ENCODE measurements at places on chromosomes 4 and X. TPM values are rescaled to one million over a fixed set of nuclear protein-coding genes. Genes with fewer than 3 reads are reported as not detected.

TEX13C gene
- polyA plus RNA-seq: not detected

NCAPG gene
- 19.8 TPM for polyA plus RNA-seq

HMGN5 gene
- 28.9 TPM for polyA plus RNA-seq

EXOSC9 gene
- polyA plus RNA-seq: 62.2 TPM

SPANXN4 gene
- polyA plus RNA-seq: not detected

VEGFD gene
- polyA plus RNA-seq: 54.5 TPM

GRPEL1 gene
- 28.1 TPM for polyA plus RNA-seq

GAGE1 gene
- not detected for polyA plus RNA-seq

CFAP97 gene
- 41.4 TPM for polyA plus RNA-seq

FGF5 gene
- 0.04 TPM for polyA plus RNA-seq

DNA sequence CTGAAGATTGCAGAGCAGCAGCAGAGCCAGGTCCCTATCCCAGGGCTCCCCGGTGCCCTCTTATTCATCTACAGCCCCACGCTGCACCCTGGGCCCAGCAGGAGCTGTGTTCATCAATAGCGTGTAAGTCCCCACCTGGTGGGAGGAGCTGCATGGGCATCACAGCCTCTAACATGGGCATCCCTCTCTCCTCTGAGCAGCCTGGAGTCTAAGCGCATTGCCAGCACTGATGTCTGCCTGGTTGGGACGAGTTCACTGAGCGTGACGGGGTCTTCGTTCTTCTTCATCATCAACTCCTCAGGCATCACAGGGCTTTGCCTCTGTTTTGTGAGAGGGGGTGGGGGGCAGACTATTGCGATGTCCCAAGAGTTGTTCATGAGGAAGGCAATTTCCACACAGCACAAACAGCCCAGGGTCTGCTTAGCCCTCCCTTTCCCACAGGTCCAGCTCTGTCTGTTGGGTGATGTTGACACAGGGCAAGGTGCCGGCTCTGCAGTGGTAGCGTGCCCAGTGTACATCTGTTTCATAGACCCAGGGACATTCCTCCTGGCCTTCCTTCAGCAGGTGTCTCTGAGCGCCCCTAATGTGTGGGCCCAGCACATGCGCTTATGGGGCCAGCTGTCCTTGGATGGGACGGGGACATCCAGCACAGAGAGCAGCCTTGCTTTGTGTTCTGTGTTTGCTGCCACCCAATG is 85.9 kb downstream of the SORCS2 start:
- DNase-seq: peak; percentile 31

DNA sequence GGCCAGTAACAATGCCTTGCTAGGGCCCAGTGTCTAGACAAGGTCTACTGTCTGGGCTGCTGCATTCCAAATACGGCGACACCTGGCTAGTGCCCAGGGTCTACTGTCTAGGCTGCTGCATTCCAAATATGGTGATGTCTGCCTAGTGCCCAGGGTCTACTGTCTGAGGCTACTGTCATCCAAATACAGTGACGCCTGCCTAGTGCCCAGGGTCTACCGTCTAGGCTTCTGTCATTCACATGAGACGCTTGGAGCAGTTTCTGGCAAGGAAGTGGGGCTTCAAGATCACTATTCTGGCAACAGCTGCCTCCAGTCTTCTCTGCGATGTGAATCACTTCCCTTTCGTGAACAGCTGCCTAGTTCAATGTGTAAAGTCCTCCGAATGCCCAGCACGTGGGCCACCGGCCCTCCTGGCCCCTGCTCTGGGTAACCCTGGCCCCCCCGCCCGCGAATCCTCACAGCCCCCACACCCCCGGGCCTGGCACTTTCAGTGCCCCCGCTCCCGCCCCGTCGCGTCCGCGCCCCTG is 12.7 kb downstream of the ACOX3 start:
- peak; percentile 70 for DNase-seq

GRCh38 chr4:82785611-82786400 is 12.8 kb downstream of the SCD5 start:
- DNase-seq: no peak

- DNase-seq: no peak
Observed at GRCh38 chrX:97234471-97235081, 350.9 kb downstream of the RPA4 start.

- DNase-seq: no peak
Observed at GRCh38 chr4:84916227-84916626, 50.3 kb downstream of the WDFY3 start.

DNA sequence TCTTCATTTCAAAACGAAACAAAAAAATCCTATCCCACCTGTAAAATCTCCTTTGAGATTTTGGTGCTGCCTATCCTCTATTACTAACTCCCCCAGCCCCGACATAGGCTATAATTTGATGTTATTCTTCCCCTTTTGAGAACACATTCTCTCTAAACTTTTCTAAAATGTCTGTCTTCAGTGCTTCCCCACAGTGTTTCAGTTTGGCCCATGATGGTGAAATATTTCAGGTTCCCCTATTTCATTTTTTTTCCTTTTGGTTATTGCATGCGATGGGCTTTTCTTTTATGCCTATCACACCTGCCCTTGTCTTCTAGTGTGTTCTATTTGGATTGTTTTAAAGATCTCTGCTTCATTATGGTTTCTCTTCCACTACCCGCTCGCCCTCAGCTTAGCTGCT is 14.7 kb downstream of the BCORL1 start:
- no peak for DNase-seq

DNA sequence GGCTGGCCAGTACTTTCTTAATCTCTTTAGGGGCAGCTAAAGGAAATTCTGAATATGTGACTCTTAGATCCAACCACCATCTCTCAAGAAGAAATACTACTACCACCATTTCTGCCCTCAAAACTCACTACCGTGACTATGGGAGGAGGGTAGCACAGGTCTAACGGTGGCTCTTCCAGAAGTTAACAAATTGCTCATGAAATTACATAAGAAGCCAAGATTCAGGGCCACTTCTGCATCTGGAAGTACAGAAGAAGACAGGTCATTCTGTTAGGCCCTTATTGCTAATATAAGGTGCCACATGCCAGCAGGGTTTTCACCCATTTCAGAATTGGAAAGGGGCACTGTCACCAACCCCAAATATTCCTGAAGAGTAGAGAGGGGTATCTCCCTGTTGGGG is 19.6 kb upstream of the NKRF start:
- no peak for DNase-seq

- DNase-seq: no peak
Observed at GRCh38 chr4:25672756-25673155, 17.1 kb downstream of the SLC34A2 start.

DNA sequence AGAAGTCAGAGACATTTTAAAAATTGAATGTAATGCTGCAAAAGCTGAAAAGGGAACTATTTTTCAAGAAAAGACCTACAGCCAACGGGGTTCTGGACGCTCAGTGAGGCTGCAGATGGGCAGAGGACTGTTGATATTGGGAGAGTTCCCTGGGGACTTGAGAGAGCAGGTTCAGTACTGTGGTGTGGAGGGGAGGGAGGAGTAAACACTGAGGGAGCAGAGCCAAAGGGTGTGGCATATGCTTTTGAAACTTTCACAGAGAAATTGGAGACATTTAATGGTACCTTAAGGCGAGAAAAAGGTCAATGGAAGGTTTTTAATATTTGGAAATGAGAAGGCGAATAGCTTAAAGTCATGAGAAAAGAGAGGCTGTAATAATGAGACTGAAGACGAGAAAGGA is 62.2 kb upstream of the GPM6A start:
- no peak for DNase-seq

GRCh38 chr4:16264798-16265197 is 38.5 kb upstream of the TAPT1 start:
- DNase-seq: peak; percentile 63

- no peak for DNase-seq
Observed at GRCh38 chrX:1502241-1502640, 34.7 kb downstream of the P2RY8 start.

DNA sequence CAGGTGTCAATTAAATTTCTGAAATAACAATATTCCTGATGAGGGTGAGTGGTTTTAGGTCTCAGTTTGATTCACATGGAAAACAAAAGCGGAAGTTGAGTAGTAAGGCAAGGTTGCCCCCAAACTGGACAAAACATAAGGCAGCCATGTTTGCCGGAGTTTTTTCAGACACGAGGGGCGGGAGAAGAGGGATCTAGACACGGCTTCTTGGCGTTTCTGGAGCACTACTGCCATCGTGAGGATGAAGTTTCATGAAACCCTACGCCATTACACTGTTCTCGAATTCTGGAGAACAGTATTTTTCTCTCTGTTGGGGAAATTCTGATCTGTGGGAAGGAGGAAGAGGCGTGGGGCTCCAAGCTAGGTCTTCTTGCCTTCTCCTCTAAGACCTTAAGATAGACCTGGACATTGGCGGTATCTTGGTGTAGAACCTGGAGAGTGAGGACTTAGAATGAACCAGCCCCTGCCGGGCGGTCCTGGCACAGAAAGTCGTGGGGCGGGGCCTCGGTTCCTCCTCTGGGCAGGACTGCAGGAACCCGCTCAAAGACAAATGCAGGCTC is 160.3 kb downstream of the OR13H1 start:
- peak; percentile 92 for DNase-seq

- DNase-seq: no peak
Observed at GRCh38 chrX:30224536-30224935, 5.9 kb upstream of the MAGEB3 start.

- DNase-seq: no peak
Observed at GRCh38 chr4:155592938-155593297, 73.7 kb upstream of the GUCY1A1 start.

DNA sequence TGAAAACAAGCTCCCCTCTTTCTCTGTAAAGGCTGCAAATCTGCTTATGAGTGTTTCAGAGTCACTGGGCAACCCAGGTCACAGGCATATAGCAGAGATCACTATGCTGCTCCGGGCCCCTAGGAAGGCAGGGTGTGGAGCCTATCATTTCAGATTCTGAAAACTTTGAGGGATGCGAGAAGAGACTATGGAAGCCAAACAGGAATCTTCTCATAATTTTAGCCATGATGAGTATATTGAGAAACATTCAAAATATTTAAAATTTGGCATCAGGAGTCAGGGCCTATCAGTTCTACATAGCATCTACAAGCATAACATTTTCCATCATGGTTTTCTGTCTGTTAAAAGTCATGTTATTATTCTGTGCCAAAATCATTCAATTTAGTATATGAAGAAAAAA is 61.7 kb upstream of the ATXN3L start:
- no peak for DNase-seq

DNA sequence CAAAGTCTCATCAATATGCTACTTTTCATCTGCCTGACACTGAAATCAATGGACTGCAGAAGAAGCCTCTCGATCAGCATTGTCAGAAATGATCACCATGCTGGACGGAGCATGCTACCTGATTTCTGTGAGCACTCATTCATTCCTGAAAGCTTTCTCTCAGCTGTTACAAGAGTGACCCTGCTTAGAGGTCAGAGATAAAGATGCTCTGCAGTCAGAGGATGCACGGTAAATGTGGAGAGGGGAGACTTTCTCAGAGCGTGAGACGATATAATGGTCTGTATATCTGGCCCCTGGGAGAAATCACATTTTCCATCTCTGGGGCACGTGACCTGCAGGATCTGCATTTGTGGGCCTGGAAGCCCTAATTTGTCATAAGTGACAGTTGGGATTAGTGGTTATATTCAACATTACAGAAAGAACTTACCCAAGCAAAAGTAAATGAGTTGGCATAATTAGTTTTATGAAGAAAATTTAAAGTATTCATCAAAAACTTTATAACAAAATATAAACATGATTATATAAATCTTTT is 125.6 kb upstream of the TTC29 start:
- DNase-seq: no peak

DNA sequence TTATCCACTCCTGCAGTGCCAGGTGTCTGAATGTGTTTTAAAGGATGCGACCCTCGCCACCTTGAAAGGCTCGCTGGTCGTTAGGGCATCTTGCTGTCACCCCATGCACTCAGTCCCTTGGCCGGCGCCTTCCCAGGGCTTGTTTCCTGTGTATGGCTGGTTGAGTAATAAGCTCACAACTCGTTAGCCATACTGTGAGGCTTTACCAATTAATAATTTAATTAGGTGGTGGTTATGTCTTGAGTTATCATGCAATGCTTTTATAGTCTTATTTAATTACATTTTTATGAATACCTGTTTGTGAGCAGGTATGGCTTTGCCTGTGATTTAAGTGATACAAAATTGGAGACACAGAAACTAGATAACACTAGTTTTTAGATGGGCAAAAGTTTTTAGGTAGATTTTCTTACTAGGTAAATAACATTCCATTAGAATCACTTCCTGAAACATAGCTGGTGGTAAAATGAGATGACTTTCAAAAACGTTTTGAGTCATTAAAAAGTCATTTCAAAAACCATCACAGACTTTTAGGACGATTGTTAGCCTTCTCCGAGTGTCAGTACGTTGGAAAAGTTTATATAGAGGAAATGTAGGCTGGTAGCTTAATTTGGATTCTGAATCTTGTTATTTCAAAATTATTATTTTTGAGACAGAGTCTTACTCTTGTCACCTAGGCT is 18.2 kb downstream of the PTTG2 start:
- peak; percentile 84 for DNase-seq

- DNase-seq: no peak
Observed at GRCh38 chrX:115690511-115691216, 129.7 kb downstream of the PLS3 start.

DNA sequence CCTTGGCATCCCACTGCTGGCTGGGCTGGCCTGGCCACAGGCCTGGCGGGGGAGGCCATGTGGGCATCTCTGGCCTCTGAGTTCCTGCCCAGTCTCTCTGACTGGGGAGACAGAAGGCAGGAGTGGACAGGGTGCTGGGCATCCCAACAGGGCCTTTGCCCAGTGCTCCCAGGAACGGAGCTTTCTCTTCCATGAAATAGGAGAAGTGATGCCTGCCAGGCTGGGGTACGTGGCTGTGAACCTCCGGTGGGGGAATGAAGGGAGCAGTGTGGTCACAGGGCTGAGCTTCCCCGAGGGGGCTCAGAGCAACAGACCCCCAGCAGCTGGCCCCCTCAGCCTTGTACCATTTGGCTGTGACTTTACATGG is 40.4 kb upstream of the HMX1 start:
- DNase-seq: no peak

- no peak for DNase-seq
Observed at GRCh38 chr4:20483416-20483815, 216.8 kb upstream of the PACRGL start.

DNA sequence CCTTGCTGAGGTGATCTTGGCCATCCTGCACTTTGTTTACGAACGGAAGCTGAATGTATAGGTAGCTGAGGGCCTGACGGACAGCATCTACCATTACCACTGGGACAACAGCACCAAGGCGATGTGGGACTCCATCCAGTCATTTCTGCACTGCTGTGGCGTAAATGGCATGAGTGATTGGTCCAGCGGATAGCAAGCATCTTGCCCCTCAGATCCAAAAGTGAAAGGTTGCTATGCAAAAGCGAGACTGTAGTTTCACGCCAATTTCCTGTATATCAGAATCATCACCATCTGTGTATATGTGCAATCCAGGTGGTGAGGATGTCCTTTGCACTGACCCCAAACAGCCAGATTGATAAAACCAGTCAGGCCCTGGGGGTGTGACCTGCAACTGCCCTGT is 4.2 kb upstream of the PYURF start:
- DNase-seq: no peak

Measured in left lung (tissue), 14 donors.